ENCODE measurements at places on chromosomes 16 and 17. TPM values are rescaled to one million over a fixed set of nuclear protein-coding genes. Genes with fewer than 3 reads are reported as not detected.

TVP23A gene
- total RNA-seq, result 0.20 TPM

DNA sequence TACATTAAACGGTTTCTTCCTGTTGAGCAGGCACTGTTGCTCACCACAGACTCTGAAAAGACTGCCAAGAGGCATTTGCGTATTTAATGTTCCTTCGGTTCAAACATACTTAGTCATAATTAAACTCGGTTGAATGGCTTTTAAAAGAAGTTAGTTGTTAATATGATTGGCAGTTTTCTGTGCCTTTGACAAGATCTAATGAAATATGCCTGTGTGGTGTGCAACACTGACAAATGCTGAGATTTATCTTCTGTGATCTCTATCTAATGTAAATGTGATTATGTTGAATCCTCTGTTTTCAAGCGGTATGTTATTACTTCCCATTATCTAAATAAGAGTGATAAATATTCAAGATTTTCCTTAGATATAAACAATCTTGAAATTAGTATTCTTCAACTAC lies 1046.6 kb downstream of the CDH8 start:
- no peaks in the 10 kb centered on the region for H3K27me3 ChIP-seq
- no peak for DNase-seq
- no peak overlapping the region for H3K4me3 ChIP-seq

GRCh38 chr16:19875900-19876299 lies 8.7 kb downstream of the GPRC5B start:
- H3K27ac ChIP-seq, result no peak overlapping the region
- no peak for DNase-seq
- H3K4me1 ChIP-seq, result no peaks in the 10 kb centered on the region
- no peak overlapping the region for H3K4me3 ChIP-seq

ASGR1 gene
- not detected for total RNA-seq

DNA sequence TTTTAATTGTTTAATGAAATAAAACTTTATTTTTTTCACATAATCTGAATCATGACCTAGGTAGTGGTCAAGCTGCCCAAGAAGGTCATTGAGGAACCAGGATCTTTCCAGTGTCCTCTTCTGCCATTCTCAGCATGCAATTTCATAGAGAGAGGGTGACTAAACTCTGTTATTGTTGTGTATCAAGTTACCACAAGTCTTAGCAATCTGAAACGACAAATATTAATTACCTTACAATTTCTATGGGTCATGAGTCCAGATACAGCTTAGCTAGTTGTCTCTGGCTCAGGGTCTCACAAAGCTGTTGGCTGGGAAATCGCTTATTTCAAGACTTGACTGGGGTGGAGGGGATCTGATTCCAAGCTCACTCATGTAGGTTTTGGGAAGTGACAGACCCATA lies 37.6 kb downstream of the FTO start:
- no peak for DNase-seq
- H3K4me3 ChIP-seq, result no peak overlapping the region
- H3K27me3 ChIP-seq, result no peaks in the 10 kb centered on the region
- peaks cover 20% of the 10 kb centered on the region for H3K4me1 ChIP-seq

DNA sequence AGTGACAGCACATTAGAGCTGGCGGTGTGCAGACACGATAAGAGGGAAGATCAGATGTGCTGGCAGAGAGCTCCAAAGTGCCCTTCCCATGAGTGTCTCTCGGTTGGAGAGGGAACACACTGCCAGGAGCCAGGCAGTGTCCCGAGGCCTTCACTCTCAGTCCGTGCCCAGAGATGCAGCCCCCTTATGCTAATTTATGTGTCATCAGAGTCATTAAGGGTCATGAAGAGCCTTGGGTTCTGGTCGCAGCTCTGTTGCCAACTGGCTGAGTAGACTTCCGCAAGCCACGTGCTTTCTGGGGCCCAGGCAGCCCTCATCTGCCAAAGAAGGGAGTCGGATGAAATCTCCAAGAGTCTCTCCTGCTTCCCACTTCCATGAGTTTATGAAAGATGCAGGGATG lies 232.5 kb downstream of the MSI2 start:
- DNase-seq, result no peak
- H3K27ac ChIP-seq, result no peak overlapping the region
- no peak overlapping the region for H3K4me3 ChIP-seq
- peaks cover 3% of the 10 kb centered on the region for H3K36me3 ChIP-seq
- H3K4me1 ChIP-seq, result peaks cover 22% of the 10 kb centered on the region

ARL4D gene
- total RNA-seq, result 2.5 TPM

DNA sequence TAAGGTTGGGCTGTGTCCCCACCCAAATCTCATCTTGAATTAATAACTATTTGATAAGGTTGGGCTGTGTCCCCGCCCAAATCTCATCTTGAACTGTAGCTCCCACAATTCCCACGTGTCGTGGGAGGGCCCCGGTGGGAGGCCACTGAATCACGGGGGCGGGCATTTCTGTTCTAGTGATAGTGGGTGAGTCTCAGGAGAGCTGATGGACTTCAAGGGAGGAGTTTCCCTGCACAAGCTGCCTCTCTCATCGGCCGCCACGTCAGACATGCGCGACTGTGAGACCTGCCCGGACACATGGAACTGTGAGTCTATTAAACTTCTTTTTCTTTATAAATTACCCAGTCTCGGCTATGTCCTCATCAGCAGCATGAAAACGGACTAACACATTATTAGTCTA lies 44.9 kb upstream of the METRNL start:
- H3K4me3 ChIP-seq, result no peak overlapping the region
- peaks cover 26% of the 10 kb centered on the region for H3K36me3 ChIP-seq
- no peaks in the 10 kb centered on the region for H3K27me3 ChIP-seq
- H3K27ac ChIP-seq, result no peak overlapping the region

DNA sequence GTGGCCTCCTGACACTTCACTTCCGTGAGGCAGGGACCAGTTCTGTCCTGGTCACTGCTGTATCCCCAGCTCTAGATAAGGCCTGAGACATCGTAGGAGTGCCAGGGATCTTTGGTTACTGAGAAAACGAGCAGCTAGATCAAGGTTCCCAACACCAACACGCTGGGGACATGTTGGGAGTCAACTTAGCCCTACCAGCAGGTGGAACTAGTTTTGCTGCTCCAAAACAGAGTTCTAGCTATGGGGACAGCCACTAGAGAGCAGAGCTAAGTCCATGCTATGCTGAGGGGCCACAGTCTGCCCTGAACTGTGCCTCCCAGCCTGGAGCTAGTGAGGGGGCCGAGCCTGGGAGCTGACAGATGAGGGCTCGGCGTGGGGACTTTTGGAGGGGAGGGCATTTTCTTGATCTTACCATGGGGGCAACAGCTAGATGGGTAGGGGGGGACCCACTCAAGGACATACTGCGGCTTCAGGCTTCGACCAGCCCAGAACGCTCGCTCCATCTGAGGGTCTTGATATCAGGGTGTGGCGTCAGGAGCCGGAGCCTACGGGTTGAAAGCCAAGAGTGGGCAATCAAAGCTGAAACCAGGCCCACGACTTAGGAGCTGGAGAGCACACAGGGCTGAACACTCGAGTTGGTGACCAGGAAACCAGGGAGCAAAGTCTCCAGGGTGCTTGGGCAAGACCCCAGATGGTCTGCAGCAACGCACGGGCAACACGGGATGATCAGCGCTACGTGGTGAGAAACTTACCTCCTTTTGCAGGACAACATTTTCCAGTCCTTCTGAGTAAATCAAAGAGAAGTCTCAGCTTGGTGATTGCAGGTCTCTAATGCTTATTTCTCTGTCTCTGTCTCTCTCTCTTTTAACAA lies 13.4 kb downstream of the SNX20 start:
- H3K27me3 ChIP-seq, result no peaks in the 10 kb centered on the region
- peaks cover 30% of the 10 kb centered on the region for H3K4me1 ChIP-seq
- DNase-seq, result no peak
- H3K4me3 ChIP-seq, result no peak overlapping the region
- H3K36me3 ChIP-seq, result peaks cover 47% of the 10 kb centered on the region
- H3K27ac ChIP-seq, result peak overlapping the region; percentile 60

TIGD7 gene
- 3.1 TPM for total RNA-seq

KRT36 gene
- total RNA-seq, result not detected

PRSS21 gene
- total RNA-seq, result not detected

COQ7 gene
- total RNA-seq, result 13.1 TPM

DNA sequence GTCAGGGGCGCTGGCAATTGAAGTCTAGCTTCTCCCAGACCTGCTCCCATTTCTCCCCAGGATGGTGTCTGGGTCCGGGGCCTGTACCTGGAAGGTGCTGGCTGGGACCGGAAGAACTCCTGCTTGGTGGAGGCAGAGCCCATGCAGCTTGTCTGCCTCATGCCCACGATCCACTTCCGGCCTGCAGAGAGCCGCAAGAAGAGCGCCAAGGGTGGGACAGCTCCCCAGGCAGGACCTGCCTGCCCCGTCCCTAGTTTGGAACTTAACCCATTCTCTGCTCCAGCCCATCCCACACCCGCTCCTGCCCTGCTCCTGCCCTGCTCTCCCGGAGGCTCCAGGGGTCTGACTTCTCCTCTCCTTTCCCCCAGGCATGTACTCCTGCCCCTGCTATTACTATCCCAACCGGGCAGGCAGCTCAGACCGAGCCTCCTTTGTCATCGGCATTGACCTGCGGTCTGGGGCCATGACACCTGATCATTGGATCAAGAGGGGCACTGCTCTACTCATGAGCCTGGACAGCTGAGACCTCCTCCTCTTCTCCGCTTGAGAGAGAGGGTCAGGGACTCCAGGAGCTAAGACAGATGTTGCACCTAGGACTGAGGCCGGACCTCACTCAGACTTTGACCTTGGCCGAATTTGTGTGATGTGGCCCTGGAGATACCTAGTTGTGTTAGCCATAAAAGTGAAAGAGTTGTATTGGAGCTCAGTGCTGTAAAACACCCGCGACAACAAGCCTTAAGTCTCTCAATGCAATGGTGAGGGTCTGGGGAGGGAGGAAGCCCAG lies 814 bp upstream of the KDM6B start:
- DNase-seq, result no peak
- peaks cover 40% of the 10 kb centered on the region for H3K4me1 ChIP-seq
- H3K4me3 ChIP-seq, result peak overlapping the region; percentile 50
- no peaks in the 10 kb centered on the region for H3K36me3 ChIP-seq
- H3K27me3 ChIP-seq, result no peaks in the 10 kb centered on the region

GRCh38 chr17:41621916-41622315 lies 2.5 kb downstream of the KRT17 start:
- no peak for DNase-seq
- no peak overlapping the region for H3K4me3 ChIP-seq
- no peak overlapping the region for H3K27ac ChIP-seq
- H3K27me3 ChIP-seq, result no peaks in the 10 kb centered on the region
- no peaks in the 10 kb centered on the region for H3K4me1 ChIP-seq
- no peaks in the 10 kb centered on the region for H3K36me3 ChIP-seq

ELMO3 gene
- 2.2 TPM for total RNA-seq

IGFALS gene
- total RNA-seq, result 0.84 TPM

GRCh38 chr17:6610011-6610410 lies 30.5 kb downstream of the KIAA0753 start:
- H3K27me3 ChIP-seq, result no peaks in the 10 kb centered on the region
- no peak for DNase-seq

MYH13 gene
- total RNA-seq, result not detected

HOXB9 gene
- total RNA-seq, result 0.25 TPM

ICAM2 gene
- total RNA-seq, result 106 TPM

GRCh38 chr17:57178839-57179238 lies 77.5 kb upstream of the MSI2 start:
- no peaks in the 10 kb centered on the region for H3K36me3 ChIP-seq
- H3K27ac ChIP-seq, result no peak overlapping the region
- no peak for DNase-seq
- peaks cover 2% of the 10 kb centered on the region for H3K27me3 ChIP-seq
- H3K4me1 ChIP-seq, result no peaks in the 10 kb centered on the region

DNA sequence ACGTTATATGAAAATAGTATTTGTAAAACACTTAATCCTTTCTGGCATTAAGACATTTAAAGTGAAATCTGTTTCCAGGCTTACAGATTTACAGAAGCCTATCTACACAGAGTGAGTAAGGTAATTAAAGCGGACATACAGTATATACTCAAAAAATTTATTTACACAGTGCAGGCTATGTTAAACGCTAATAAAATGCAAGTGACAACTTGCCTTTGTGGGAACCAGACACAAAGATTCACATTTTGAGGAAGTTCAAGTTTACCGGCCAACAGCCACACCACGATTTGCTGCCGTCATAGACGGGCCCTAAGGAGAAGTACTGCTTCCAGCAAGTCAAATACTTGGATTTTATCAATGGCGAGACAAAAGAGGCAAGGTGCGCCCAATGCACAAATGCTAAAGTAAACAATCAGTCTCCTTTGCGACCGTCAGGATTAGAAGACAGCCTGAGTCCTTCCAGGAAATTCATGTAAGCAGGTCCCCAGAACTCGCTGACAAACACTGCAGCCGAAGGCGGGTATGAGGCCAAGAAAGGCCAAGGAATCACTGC lies 801 bp downstream of the VPS35 start:
- peak overlapping the region; percentile 92 for H3K4me3 ChIP-seq
- DNase-seq, result no peak
- no peaks in the 10 kb centered on the region for H3K27me3 ChIP-seq
- H3K27ac ChIP-seq, result peak overlapping the region; percentile 97

DNA sequence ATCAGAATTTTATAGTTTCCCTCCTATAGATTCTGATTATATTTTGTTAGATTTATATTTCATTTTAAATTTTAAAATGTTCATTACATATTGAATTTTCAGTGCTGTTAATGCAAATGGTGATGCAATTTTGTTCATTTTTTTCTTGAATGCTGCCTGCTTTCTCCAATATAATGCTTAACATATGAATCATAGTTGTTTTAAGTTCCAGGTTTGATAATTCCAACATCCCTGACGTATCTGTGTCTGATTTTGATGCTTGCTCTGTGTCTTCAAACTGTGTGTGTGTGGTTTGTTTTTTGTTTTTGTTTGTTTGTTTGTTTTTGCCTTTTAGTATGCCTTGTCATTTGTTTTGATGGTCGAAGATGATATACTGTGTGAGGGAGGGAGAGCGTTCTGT lies 134.7 kb upstream of the ELAC2 start:
- no peak for DNase-seq
- H3K4me1 ChIP-seq, result no peaks in the 10 kb centered on the region
- no peak overlapping the region for H3K4me3 ChIP-seq

C16orf46 gene
- total RNA-seq, result not detected

- H3K4me3 ChIP-seq, result no peak overlapping the region
- no peak overlapping the region for H3K27ac ChIP-seq
- no peak for DNase-seq
- peaks cover 66% of the 10 kb centered on the region for H3K36me3 ChIP-seq
- H3K27me3 ChIP-seq, result no peaks in the 10 kb centered on the region
These were observed 8.7 kb downstream of the NFE2L1 start for GRCh38 chr17:48056879-48057278.

GRCh38 chr16:50152351-50152806 lies 727 bp upstream of the TENT4B start:
- peaks cover 43% of the 10 kb centered on the region for H3K4me1 ChIP-seq
- peak overlapping the region; percentile 74 for H3K4me3 ChIP-seq
- H3K27me3 ChIP-seq, result no peaks in the 10 kb centered on the region
- H3K27ac ChIP-seq, result peak overlapping the region; percentile 95

DNA sequence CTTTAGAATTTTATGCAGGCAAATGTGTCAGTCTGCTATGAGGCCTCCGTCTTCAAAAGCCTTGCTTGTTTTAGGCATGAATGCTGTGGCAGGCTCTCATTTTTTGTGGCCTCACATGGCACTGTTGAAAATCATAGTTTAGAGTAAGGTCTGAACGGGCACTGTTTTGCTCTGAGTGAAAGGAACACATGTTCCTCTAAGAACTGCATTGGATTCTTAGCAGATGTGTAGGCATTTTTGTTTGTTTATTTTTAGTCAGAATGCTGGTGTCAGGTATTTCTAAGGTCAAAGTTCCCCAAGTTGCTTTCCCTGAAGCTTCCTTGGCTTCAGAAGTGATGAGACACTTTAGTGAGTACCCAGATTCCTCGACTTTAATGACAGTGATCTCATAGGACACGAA lies 173.7 kb downstream of the HS3ST3B1 start:
- no peak overlapping the region for H3K4me3 ChIP-seq
- H3K36me3 ChIP-seq, result no peaks in the 10 kb centered on the region
- H3K27ac ChIP-seq, result no peak overlapping the region
- no peak for DNase-seq
- no peaks in the 10 kb centered on the region for H3K4me1 ChIP-seq
